ENCODE measurements at places on chromosomes 1 and 21.

GRCh38 chr1:19405761-19406487, 79.4 kb downstream of the CAPZB start:
- no peak for DNase-seq

GRCh38 chr21:33441489-33442477, 38.0 kb downstream of the TMEM50B start:
- no peak for DNase-seq

DNA sequence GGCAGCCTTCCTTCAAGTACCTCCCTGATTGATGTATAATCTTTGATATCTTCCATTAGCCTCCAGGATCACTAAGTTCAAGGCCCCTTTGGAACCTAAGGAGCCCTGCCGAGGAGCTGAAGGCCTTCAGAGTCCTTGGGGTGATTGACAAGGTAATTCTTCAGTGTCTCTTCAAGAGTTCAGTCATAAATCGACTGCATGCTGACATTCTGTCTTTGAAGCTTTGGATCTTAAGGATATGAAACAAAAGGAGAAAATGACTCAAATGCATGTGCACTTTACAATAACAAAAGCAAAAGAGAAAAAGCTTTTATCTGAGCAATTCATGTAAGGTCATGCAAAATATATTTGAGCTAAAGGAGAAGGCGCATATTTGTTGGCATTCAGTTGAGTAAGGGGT, 125.3 kb downstream of the RPS6KC1 start:
- no peak for DNase-seq

DNA sequence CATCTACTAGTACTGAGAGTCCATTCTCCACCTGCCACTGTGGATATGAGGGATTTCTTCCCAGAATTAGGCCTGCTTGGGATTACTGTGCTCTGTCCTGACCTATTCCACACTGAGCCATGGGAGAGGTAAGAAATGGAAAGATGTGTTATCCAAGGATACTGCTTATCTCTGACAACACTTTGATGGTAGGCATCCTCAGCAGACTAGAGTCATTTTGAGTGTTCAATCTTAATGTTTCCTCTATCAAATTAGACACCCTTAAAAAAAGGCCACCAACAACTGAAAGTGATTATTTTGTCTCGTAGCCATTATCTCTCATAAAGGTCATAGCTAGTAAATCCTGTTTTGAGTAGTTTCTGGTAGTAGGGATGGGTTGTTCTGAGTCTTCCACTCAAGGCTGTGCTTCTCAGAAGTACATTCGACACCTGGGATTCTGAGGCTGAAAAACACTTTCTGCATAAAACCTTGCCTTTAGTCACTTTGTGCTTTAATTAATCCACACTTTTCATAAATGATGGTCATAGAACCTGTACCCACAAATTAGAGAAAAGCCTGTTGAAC, 8.8 kb downstream of the ATPAF1 start:
- no peak for DNase-seq

- no peak for DNase-seq
Measured at GRCh38 chr1:5750186-5751162, 241.8 kb downstream of the NPHP4 start.

GRCh38 chr1:119139403-119139802, 1.1 kb downstream of the WARS2 start:
- no peak for DNase-seq

All from activated CD4-positive, CD25-positive, alpha-beta regulatory T cell treated with anti-CD3 and anti-CD28 coated beads, Interleukin-2, amount 50 U/mL, for 16 hours (primary cell).